GM23338 (cell line): ENCODE measurements at places on chromosomes 1 and 21. TPM values are rescaled to one million over a fixed set of nuclear protein-coding genes. Genes with fewer than 3 reads are reported as not detected.

Gene TOR3A
- polyA plus RNA-seq, result 11.2 TPM in 2 replicates

Gene LCE2B
- not detected in 2 replicates for polyA plus RNA-seq

Gene ZBTB48
- 17.3 and 18.0 TPM in 2 replicates for polyA plus RNA-seq

Gene OR14K1
- not detected in 2 replicates for polyA plus RNA-seq

Gene GBP6
- polyA plus RNA-seq, result not detected in 2 replicates

Gene EDARADD
- polyA plus RNA-seq, result 3.2 and 3.7 TPM in 2 replicates

Gene C1orf185
- not detected in 2 replicates for polyA plus RNA-seq

Gene ATP6V1G3
- not detected in 2 replicates for polyA plus RNA-seq

Gene ACTA1
- polyA plus RNA-seq, result 13.0 and 16.3 TPM in 2 replicates

Gene FALEC
- 1.7 and 2.6 TPM in 2 replicates for polyA plus RNA-seq

Gene TMEM269
- 0.28 and 0.31 TPM in 2 replicates for polyA plus RNA-seq

Gene WNT3A
- 0.40 and 0.65 TPM in 2 replicates for polyA plus RNA-seq

Gene OR6F1
- polyA plus RNA-seq, result not detected in 2 replicates

Gene TNFRSF18
- polyA plus RNA-seq, result 0.56 and 1.1 TPM in 2 replicates

Gene COL6A1
- 76.0 and 84.5 TPM in 2 replicates for polyA plus RNA-seq

Gene SYPL2
- polyA plus RNA-seq, result 0.40 and 0.56 TPM in 2 replicates

Gene DMRTA2
- not detected in 2 replicates for polyA plus RNA-seq

Gene CCDC17
- 0.57 and 0.90 TPM in 2 replicates for polyA plus RNA-seq

Gene KRTAP19-1
- polyA plus RNA-seq, result not detected in 2 replicates

Gene CELA2A
- polyA plus RNA-seq, result not detected in 2 replicates

Gene TARDBP
- 171 and 204 TPM in 2 replicates for polyA plus RNA-seq

Gene HMCN1
- polyA plus RNA-seq, result 1.6 and 2.7 TPM in 2 replicates

Gene NTMT2
- 0.45 and 0.48 TPM in 2 replicates for polyA plus RNA-seq

Gene SH3BGRL3
- 370 and 378 TPM in 2 replicates for polyA plus RNA-seq

Gene COL9A2
- polyA plus RNA-seq, result 1.7 and 2.6 TPM in 2 replicates

Gene ZNHIT6
- polyA plus RNA-seq, result 17.7 and 20.9 TPM in 2 replicates

Gene OR2AK2
- not detected in 2 replicates for polyA plus RNA-seq

Gene PDE9A
- 27.2 and 31.1 TPM in 2 replicates for polyA plus RNA-seq

Gene CYP4X1
- 1.1 and 1.8 TPM in 2 replicates for polyA plus RNA-seq

Gene BCAR3
- 5.4 and 5.5 TPM in 2 replicates for polyA plus RNA-seq

Gene CD48
- 0.34 and 0.43 TPM in 2 replicates for polyA plus RNA-seq

Gene COA7
- polyA plus RNA-seq, result 16.9 and 19.7 TPM in 2 replicates

Gene TRIM33
- polyA plus RNA-seq, result 48.8 and 50.3 TPM in 2 replicates

Gene MYBPH
- polyA plus RNA-seq, result not detected in 2 replicates

Gene SCMH1
- polyA plus RNA-seq, result 11.6 and 15.0 TPM in 2 replicates

Gene C8A
- polyA plus RNA-seq, result not detected in 2 replicates

Gene FCRL6
- polyA plus RNA-seq, result not detected in 2 replicates

Gene OR2L13
- not detected in 2 replicates for polyA plus RNA-seq

Gene EXTL1
- 0.21 and 0.37 TPM in 2 replicates for polyA plus RNA-seq

Gene PMVK
- polyA plus RNA-seq, result 22.2 and 25.0 TPM in 2 replicates

Gene ARHGAP30
- 0.45 and 1.0 TPM in 2 replicates for polyA plus RNA-seq

Gene EPHA2
- polyA plus RNA-seq, result 7.5 and 8.5 TPM in 2 replicates

Gene PGLYRP4
- not detected in 2 replicates for polyA plus RNA-seq

Gene OPN3
- polyA plus RNA-seq, result 21.1 and 23.7 TPM in 2 replicates

Gene SGIP1
- polyA plus RNA-seq, result 4.5 and 6.1 TPM in 2 replicates

Gene SPATA45
- not detected in 2 replicates for polyA plus RNA-seq

Gene GNAT2
- not detected in 2 replicates for polyA plus RNA-seq

Gene OVAAL
- not detected in 2 replicates for polyA plus RNA-seq
